ENCODE measurements at places on chromosomes 13 and 19.

DNA sequence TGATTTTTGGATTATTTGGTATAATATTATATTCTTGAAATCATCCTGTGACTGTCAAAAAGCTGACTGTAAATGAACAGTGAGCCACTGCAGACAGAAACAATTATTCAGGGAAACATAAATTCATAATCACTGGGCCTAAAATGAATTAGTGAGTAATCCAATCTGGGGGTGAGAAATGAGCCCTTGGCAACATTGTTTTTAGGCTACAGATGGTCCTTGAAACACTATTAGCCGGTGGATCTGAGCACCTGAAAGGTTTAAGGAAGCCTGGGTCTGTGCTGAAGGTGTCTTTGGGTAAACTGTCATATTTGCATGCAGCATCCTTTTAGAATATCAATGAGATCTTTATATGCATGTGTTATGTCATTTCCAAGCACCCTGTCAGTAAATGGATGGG is 290.7 kb downstream of the ATP8A2 start:
- no peak for DNase-seq

GRCh38 chr19:45305421-45305820 is 17.3 kb downstream of the CKM start:
- DNase-seq = no peak

- DNase-seq = no peak
Measured at GRCh38 chr13:100537951-100538462, 50.6 kb downstream of the GGACT start.

DNA sequence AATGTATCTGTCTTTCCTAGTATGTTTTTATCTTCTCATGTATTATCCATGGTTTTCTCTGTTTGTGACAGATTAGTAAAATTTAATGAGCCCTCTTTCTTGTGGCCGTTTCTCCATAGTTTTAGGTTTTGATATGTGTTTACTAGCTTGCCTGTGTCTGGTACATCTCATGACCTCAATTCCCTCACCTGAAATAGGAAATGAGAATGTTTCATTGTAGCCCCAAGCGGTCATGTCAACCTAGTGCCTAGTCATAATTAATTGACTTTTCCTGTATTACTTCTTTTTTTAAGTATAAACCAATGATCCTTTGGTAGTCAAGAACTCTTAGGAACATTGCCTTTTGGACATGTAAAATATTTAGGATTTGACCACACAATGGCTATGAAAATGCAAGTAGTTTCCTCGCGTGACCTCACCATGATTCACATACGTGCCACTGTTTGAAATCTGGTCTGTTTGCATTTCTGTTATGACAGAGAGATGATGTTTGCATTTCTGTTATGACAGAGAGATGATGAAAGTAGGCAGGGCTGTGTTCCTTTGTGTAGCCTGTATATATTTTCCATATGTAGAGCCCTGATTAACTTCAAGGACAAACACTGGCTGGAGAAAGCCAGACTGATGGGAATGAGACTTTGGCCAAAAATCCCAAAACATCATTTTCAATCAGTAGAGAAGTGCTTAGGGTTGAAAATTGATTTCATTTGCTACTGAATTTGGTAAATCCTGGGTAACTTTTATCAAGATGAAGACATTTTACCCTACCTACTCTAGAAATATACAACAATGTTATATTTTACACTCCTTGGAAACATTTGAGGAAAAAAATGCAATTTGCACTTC is 104.8 kb downstream of the TNFRSF19 start:
- no peak for DNase-seq

DNA sequence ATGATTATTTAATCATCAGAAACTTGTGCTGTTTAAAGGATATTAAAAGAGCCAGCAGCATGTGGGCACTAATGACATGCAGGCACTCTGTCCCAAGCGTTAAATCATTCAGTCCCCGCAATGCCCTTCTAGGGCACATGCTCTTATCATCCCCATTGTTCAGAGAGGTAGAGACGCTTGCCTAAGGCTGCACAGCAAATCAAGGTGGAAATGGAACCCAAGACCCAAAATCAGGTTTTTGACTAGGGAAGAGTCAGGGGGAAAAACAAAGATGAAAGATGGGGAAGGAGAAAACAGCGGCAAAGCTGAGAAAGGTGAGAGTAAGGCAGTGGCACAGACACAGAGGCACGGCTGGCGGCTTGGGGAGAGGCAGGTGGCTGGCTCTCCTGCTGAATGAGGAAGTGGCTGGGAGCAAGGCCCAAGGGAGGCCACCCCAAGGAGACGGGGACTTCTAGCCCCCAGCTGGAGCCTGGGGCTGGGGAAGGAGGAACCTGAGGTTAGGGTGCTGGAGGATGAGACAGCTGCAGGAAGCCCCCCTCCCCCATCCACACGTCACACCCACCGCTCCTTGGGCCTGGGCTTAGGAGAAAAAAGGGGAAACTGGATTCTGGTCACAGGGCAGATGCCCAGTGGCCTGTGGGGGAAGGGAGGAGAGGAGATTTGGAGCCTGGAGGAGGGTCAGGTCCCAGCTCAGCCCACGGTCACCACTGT is 1.0 kb upstream of the TYROBP start:
- DNase-seq = no peak

- peak; percentile 73 for DNase-seq
Measured at GRCh38 chr13:44439452-44440024, 65.9 kb downstream of the SERP2 start.

- no peak for DNase-seq
Measured at GRCh38 chr13:64020126-64020525, 2604.5 kb upstream of the PCDH20 start.

GRCh38 chr19:5974721-5975387 is 3.1 kb downstream of the RANBP3 start:
- no peak for DNase-seq

DNA sequence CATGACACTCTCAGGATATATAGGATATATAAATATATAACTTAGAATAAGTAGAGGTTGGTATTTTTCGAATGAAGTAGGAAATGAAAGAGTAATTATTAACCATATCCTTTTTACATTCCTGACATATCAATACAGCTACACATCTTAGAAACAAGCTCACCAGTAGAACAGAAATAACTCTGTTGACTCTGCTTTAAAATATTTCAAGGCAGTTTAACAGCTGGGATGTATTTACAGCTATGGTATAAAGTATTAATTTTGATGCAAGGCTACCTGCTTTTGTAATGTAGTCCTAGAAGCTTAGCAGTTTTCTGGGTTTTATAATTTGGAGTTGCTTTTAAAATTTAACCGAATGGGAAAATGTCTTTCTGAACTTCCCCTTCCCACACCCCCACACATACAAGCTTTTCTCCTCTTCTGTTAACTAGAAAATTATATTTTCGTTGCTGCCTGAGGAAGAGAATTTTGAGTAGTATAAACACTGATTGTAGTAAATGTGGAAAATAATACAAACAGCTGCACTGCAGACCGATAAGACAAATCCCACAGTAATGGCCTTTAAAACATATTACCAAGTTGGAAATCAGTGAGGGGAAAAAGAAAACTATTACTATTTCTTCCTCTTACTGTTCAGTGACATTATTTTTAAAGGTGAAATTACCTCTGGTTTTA is 147.7 kb downstream of the GGACT start:
- peak; percentile 66 for DNase-seq

- DNase-seq = peak; percentile 13
Measured at GRCh38 chr13:24627090-24627714, 53.0 kb upstream of the ATP12A start.

- peak; percentile 65 for DNase-seq
Measured at GRCh38 chr19:5680084-5680436, 256 bp downstream of the MICOS13 start.

GRCh38 chr19:50949861-50950260 is 3.0 kb downstream of the KLK5 start:
- no peak for DNase-seq

- DNase-seq = no peak
Measured at GRCh38 chr13:112582263-112582662, 5.7 kb downstream of the TUBGCP3 start.

GRCh38 chr13:21124852-21125251 is 51.5 kb downstream of the SKA3 start:
- DNase-seq = peak; percentile 95

DNA sequence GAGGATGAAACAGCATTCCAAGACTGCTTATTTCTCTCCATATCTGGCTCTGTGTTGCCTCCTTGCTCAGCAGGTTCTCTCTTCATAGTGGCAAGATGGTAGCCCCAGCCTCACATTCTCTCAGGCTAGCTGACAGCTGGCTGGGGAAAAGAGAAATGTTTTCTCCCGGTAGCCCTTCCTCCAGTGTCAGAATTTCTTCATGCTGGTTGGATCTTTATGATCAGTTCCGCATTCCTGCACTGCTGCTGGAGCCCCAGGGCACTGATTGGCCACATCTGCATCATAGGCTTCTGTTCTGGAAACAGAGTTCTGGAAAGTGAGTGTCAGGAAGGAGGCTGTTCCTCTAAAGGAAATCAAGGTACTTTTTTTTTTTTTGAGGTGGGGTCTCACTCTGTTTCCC is 24.6 kb downstream of the POP4 start:
- no peak for DNase-seq

GRCh38 chr19:6572217-6572616 is 18.7 kb downstream of the CD70 start:
- no peak for DNase-seq

GRCh38 chr13:100541897-100542825 is 46.4 kb downstream of the GGACT start:
- DNase-seq = no peak

DNA sequence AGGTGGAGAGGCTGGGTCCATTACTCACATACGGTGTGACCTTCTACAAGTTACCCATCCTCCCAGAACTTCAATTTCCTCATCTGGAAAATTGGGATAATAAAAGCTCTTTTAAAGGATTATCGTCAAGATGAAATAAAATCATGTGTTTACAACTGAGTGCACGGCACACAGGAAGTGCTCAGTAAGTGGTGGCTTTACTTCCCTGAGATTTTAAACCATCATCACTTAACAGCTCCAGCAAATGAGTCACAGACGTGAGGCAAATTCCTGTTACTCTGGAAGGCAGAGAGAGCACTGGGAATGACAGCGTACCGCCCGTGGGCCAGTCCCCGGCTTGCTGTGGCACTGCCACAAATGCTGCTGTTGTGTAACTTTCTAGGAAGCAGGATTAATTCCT is 64.1 kb downstream of the MRPL57 start:
- peak; percentile 0 for DNase-seq

- DNase-seq = peak; percentile 37
Measured at GRCh38 chr19:13929340-13929739, 8.9 kb downstream of the PODNL1 start.

DNA sequence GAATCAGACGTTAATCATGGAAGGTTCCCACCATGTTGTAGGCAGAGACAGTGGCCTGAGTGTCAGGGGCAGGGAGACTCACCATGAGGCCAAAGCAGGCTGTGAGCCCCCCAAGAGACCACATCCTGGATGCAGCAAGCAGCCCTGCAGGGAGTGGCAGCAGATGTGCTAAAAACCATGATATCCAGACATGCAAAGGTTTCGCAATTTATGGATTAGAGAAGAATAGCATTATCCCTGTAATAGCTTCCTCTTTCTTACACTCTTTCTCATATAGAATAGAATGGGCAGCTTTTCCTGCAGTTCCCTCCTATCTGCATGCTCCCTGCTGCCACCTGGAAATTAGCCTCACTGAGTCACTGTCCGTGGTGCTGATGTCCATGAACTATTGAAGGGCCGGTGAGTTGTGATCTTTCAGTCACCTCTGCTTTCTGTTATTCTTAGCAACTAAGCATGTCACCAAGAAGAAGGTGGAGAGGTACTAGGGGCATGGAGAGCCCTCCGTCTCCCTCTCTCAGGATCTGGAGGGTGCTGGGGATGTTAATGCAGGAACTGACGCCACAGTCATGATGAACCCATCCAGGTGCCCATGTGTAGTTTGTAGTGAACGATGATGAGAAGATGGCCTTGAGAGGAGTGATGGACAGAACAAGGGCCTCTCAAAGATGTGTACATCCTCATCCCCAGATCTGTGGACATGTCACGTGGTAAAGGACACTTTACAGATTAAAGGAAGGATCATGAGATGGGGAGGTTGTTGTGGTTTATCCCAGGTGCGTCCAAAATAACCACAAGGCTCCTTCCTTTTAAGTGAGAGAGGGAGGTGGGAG is 9.9 kb downstream of the CEACAM4 start:
- DNase-seq = no peak

DNA sequence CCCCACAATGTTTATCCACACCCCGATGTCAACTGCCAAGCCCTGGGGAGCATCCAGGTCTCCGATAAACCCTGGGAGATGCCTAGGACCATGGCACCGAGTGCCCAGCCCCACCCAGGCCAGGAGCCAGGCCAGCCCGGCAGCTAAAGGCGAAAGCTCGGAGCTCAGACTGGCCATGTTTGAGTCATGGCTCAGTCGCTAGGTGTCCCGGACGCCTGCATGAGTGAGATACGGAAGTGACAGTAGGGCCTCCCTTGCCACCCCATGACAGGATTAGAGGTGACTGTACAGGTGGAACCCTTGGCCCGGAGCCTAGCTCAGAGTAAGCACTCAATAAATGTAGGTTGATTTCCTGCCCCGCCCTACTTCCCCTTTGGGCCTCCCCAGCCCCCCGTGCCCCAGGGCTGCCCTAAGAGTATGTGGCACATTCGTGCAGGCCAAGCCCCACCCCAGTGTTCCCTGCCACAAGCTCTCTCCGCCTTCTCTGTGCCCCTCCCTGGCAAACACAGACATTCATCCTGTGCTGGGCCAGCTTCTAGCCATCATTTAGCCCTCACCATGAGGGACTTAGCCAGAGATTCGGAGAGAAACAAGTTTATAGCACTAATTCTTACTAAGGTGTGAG is 5.8 kb upstream of the TPM4 start:
- peak; percentile 18 for DNase-seq

DNA sequence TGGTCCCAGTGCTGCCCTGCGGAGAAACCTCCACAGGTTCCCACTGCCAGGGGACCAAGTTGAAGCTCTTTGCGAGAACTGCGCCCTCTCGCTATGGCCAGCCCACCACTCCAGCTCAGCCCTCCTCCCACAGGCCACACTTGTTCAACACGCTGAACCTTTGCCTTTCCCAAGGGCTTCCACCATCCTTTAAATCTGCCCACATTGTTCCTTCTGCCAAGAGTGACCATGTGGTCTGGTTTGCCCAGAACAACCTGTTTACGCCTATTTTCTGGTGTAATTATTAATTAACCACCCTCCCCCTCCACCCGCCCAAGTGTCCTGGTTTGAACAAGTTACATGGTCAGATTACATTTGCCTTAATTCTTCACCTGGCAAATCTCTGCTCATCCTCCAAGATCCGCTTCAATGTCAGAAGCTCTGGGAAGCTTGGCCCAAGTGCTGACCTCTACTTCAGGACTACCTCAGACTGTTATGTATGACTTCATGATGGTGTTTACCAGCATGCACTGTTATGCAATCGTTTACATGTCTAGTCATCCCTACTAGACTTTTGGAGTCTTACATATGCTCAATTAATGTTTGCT is 12.0 kb upstream of the USP12 start:
- DNase-seq = no peak

- DNase-seq = peak; percentile 31
Measured at GRCh38 chr19:5002143-5002542, 33.2 kb downstream of the KDM4B start.
